ENCODE measurements at places on chromosomes 6 and 20. TPM values are rescaled to one million over a fixed set of nuclear protein-coding genes. Genes with fewer than 3 reads are reported as not detected.
A peak's percentile ranks its signal among the peaks of the same experiment; 100 is the strongest.

- no peak for DNase-seq
These were observed 56.5 kb upstream of the CCN2 start for GRCh38 chr6:132007474-132008190.

DNA sequence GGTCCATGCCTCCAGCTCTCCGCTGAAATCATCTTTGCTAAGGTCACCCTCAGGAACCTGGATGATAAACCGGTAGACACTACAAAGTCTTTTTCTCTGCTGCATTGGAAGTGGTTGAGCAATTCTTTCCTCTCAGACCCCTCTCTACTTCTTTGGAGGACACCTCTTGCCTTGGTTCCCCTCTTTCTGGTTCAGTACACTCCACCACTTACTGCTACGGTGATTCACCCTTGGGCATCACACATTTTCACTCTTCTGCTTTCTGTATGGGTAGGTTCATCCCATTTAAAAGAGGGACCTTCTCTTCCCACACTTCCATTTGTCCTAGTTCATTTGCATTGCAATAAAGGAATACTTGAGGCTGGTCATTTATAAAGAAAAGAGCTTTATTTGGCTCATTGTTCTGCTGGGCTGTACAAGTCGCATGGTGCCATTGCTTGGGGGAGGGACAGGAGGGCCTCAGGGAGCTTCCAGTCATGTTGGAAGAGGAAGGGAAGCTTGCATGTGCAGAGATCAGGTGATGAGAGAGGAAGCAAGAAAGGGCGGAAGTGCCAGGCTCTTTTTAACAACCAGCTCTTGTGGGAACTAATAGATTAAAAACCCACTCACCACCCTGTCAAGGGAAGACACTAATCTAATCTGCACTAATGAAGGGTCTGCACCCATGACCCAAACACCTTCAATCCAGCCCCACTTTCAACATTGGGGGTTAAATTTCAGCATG lies 149.7 kb upstream of the TMEM170B start:
- no peak for DNase-seq

GRCh38 chr20:31570735-31571617 lies 34.1 kb upstream of the ID1 start:
- peak; percentile 61 for DNase-seq

DNA sequence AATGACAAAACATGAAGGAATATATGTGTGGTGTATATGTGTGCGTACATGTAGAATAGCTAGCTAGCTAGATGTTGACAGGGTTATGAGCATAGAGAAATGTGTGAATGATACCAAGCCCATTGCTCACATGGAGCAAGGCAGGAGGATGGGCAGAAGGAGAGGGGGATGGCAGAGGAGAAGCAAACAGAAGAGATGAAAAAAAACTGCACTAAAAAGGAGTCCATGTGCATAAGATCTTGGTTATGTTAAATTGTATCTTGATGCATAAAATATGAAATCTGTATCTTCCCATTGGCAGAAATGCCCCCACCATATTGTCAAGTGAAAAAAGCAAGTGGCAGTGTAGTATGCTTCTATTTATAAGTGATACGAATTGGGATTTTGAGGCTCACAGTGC lies 125.1 kb downstream of the PRND start:
- no peak for DNase-seq

The FOXF2 gene
- 15.4 TPM for total RNA-seq

GRCh38 chr6:118939683-118940082 lies 4.7 kb upstream of the MCM9 start:
- no peak for DNase-seq

DNA sequence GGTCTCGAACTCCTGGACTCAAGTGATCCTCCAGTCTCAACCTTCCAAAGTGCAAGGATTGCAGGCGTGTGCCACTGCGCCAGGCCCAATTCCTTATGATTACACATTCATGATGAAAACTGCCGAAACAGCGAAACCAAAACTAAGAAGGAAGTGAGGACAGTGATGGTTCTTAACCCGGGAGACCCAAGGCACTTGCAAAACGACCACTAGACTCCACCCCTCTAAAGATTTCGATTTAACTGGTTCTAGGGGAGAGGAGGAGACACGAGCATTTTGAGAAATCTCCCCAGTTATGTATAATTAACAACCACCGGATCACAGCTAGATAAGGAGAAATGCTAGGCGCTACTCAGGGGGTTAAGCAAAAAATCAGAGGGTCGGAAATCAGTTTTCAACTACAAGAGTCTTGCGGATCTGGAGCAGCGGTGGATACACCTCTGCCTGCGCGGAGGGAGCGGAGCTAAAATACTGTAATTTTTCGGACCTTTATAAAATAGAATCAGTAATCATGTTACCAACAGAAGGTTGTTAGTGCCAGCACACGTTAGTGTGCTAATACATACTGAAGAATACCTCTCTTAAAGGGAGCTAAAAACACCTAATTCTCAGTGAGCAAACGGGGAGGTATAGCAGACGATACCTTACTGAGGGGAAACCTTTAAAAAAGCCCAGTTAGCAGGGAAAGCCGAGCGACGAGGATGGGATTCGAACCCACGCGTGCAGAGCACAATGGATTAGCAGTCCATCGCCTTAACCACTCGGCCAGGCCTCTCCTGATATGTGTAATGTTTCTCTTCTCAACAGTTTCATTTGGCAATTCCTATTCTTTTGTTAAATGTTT lies 60.0 kb upstream of the BTN3A2 start:
- peak; percentile 89 for DNase-seq

DNA sequence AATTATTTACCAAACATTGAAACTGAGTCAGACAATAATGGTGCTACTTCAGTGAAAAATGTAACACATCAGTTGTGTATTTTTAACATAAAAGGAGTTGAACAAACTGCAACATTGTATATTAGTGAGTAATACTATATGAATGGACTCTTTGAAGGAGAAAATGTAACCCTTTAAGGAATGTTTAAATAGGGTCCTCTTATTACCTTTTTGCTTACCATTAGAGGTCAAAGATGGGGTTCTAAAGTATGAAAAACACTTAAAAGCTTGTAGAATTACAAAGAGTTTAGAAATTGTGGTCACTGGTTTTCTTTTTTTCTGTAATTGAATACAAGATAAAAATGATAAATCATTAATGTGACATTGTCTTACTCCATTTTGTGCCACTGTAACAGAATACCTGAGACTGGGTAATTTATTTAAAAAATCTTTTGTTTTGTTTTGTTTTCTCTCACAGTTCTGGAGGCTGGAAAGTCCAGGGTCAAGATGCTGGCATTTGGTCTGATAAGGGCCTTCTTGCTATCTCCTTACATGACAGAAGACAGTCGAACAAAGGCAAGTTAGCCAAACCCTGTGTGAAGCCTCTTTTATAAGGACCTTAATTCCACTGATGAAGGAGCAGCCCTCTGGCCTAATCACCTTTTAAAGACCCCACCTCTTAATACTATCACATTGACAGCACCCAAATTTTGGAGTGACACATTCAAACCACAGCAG lies 43.2 kb downstream of the SESN1 start:
- no peak for DNase-seq

DNA sequence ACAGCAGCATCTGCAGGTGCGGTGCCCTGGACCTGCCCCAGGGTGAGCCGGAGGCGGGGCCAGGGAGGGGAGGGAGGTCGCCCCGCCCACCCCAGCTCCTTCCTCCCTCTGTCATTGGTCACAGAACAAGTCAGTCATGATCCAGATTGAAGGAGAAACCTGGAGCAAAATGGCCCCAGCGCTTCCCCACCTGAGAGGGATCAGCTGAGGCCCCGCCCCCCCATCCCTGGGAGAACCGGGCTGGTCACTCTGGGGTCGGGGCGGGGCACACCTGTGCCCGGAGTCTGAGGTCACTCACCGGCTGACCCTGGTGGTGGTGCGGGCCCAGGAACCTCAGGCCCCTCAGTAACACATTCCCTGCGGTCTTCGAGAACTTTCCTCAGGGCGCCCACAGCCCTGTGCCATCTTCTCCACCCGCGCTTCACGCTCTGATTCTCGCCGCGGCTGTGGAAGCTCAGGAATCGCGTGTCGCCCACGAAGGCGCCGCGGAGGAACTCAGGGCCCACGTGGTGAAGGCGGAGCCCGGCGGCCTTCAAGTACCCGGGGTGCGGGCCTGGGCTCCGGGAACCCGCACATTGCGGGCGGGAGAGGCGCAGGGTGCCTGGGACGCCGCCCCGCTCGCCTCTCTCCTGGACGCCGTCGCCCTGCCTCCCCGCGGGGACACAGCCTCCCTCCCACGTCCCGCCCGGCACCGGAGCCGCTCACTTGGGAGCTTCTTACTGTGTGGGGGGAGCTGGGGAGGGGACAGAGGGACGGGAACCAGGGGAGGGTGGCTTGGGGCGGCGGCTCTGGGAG lies 36.4 kb upstream of the HLA-C start:
- no peak for DNase-seq

The ZNF311 gene
- 1.5 TPM for total RNA-seq

DNA sequence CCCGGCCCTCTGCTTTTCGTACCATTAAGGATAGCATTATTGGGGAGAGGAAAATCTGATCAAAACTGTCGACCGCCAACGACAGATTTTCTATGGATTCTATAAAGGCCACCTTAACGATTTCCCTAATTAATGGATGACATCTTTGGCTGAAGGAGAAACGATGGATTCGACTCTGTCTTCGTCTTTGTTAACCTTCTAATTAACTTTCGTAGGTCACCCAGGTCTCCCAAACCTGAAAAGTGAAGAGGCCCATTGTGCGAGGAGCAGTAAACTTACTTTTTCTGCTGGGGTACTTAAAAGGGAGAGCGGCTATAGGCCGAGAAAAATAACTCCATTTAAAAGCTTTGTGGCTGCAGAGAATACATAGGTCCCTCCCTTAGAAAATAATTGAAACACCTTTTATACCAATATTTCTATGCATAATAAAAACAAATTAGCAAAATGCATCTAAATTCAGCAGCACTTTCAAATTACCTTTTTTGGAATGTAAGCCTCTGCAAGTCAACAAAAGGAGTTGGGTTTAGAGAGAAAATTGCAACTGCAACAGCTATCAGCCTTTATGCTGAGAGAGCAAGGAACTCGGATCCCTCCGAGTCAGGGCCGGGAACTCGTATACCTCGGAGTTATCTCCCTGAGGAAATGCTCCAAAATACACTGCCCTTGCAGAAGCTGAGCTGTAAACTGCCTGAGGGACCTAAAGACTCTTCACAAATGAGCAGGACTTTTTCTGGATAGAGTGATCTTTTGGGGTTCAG lies 31.4 kb upstream of the NR2E1 start:
- no peak for DNase-seq

- no peak for DNase-seq
These were observed 13.6 kb downstream of the COL9A1 start for GRCh38 chr6:70289299-70289698.

The OPRM1 gene
- total RNA-seq, result 0.92 TPM

DNA sequence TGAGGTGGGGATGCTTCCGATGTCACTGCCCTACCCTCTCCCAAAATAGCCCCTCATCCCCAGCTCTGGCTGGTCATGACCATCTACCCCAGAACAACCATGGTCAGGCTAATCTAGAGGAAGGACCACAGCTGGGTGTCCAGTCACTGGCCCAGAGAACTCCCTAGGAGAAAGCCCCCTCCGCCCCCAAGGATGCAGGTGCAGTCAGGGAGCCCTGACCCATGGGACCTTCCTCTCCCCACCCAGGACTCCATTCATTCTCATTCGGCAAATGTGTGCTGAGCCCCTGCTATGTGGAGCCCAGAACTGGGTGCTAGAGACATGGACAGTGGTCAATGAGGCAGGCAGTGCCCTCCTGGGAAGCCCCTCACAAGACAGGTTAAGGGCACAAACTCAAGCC lies 60.5 kb downstream of the JPH2 start:
- DNase-seq, result no peak

- DNase-seq, result peak; percentile 85
These were observed 113.6 kb upstream of the PLEKHG1 start for GRCh38 chr6:150486048-150486447.

- DNase-seq, result no peak
These were observed 267.9 kb upstream of the PLN start for GRCh38 chr6:118280210-118280609.

The PTCRA gene
- 1.8 TPM for total RNA-seq

GRCh38 chr6:91273729-91274128 lies 686.9 kb upstream of the MAP3K7 start:
- no peak for DNase-seq

GRCh38 chr20:54619181-54619580 lies 143.8 kb downstream of the DOK5 start:
- DNase-seq, result peak; percentile 75

The CPXM1 gene
- total RNA-seq, result 32.1 TPM

- no peak for DNase-seq
These were observed 236.6 kb upstream of the BMP2 start for GRCh38 chr20:6530779-6531315.

DNA sequence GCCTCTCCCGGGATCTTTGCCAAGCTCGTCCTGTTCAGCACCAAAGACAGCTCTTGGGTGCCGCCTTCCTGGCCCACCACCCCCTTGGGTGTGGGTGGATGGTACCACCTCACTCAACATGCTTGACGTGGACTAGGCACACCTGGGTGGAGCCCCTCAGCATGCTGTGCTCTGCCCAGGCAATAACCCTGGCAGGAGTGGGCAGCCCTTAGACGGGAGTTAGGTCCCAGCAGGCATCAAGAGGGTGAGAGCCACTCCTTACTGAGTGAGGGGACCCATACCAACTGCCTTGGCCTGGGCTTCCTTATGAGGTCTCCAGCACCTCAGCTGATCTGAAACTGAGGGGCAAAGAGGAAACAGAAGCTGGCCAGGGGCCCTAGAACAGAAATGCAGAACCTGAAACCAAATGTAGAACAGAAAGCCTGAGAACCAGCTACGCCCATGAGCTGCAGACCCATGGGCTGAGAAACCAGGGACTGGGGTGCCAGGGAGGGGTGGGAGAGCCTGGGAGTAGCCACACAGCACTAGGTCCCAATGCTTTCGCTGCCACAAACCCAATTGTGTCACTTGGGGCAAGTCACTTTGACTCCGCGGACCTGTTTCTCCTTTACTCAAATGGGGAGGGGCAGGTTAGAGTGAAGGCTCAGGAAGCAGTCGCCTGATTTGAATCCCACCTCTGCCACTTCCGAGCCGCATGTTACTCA lies 2.0 kb downstream of the FGD2 start:
- no peak for DNase-seq

The VSX1 gene
- not detected for total RNA-seq

- DNase-seq, result peak; percentile 45
These were observed 3.3 kb downstream of the VEGFA start for GRCh38 chr6:43773050-43773979.

DNA sequence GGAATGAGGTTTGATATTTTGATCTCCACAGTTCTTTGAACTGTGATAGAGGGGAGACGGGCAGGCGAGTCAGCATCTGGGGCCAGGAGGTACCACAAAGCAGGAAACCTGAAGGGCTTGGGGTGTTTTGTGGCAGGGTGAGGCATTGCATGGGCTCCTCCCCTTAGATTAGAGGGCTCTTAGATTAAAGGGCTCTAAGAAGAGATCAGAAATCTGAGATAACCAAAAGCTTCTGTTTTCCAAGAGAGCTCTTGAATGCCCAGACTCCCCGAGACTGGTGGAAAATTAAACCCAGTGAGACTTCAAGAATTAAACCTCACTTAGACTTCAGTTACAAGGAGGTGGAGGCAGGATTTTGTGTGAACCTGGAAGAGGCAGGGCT lies 2.4 kb upstream of the GPX5 start:
- no peak for DNase-seq

The OR2B2 gene
- total RNA-seq, result not detected

The LRRC73 gene
- total RNA-seq, result 0.51 TPM

- DNase-seq, result no peak
These were observed 89.7 kb downstream of the NDUFAF5 start for GRCh38 chr20:13874394-13875157.
